Fibroblast of upper back skin (primary cell): ENCODE measurements at places on chromosomes 1 and 21.

- no peak for DNase-seq
Measured at GRCh38 chr1:64616039-64616438, 128.8 kb upstream of the RAVER2 start.

- DNase-seq = no peak
Measured at GRCh38 chr1:41296506-41296905, 54.4 kb upstream of the SCMH1 start.

- no peak for DNase-seq
Measured at GRCh38 chr1:48026701-48027532, 29.7 kb upstream of the TRABD2B start.

- no peak for DNase-seq
Measured at GRCh38 chr1:31633117-31633516, 11.6 kb downstream of the PEF1 start.

- no peak for DNase-seq
Measured at GRCh38 chr1:235885655-235886262, 19.1 kb upstream of the LYST start.

GRCh38 chr1:209342441-209343175, 240.9 kb upstream of the CAMK1G start:
- DNase-seq = no peak

GRCh38 chr1:97186381-97186780, 464.8 kb downstream of the PTBP2 start:
- no peak for DNase-seq

GRCh38 chr1:23995431-23995837, 15.3 kb upstream of the SRSF10 start:
- DNase-seq = no peak
